Fibroblast of mammary gland (primary cell): ENCODE measurements at places on chromosomes 16 and 17.

DNA sequence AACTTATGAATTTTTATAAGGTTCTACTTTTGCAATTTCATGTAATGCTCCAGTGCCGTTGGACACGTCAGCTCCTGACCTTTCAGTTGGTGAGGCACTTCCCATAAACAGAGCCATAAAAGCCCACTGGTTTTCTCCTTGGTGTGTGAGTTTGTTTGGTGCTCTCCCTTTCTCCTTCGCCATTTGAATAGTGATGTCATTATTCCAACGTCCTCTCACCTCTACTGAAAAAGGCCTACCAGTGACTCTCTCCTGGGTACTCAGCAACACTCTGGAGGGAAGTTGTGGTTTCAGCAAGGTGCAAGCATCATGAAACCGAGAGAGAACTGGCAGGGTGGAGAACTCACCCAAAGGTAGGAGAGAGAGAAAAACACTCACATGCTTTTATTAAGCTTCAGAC is 29.6 kb upstream of the HNF1B start:
- DNase-seq = no peak

- no peak for DNase-seq
Observed at GRCh38 chr17:48308581-48308980, 121.4 kb downstream of the SKAP1 start.

GRCh38 chr17:80962356-80963329 is 29.0 kb upstream of the CHMP6 start:
- no peak for DNase-seq

GRCh38 chr16:8094696-8095095 is 495.6 kb downstream of the TMEM114 start:
- no peak for DNase-seq

- peak; percentile 30 for DNase-seq
Observed at GRCh38 chr16:80507538-80507937, 33.3 kb upstream of the DYNLRB2 start.

DNA sequence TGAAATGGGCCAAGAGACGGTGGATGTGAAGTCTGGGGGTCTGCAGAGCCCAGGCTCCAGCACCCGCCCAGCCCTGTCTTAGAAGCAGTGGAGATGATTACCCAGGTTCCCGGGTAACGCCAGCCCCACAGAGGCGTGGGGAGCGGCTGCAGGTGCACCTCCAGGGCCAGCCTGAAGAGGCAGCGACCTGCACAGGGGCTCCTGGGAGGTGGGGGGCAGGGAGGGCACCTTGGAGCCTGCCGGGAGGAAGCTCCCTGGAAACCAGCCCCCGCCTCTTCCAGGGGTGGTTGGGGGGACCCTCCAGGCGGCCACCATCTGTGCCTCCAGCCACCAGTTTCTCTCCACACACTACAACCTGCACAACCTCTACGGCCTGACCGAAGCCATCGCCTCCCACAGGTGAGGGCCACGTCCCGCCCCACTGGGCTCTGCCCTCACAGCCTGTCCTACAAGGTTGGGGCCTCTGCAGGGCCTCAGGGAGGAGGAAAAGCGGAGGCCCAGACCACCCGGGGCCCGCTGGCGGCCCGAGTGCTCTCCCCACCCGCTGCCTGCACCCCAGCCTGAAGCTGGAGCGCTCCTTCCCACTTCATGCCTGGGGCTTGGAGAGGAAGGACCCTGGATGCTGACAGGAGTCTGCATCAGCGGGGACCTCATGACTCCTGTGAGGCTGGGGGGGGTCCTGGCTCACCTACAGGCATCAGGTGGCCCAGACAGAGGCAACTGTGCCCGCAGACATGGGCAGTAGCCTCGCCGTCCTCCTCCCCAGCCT is 10.5 kb downstream of the GAA start:
- no peak for DNase-seq

GRCh38 chr16:85413691-85414663 is 199.1 kb upstream of the GSE1 start:
- no peak for DNase-seq

GRCh38 chr17:48995304-48995973 is 1.7 kb upstream of the IGF2BP1 start:
- no peak for DNase-seq

- no peak for DNase-seq
Observed at GRCh38 chr17:69969897-69970296, 105.1 kb upstream of the KCNJ16 start.

DNA sequence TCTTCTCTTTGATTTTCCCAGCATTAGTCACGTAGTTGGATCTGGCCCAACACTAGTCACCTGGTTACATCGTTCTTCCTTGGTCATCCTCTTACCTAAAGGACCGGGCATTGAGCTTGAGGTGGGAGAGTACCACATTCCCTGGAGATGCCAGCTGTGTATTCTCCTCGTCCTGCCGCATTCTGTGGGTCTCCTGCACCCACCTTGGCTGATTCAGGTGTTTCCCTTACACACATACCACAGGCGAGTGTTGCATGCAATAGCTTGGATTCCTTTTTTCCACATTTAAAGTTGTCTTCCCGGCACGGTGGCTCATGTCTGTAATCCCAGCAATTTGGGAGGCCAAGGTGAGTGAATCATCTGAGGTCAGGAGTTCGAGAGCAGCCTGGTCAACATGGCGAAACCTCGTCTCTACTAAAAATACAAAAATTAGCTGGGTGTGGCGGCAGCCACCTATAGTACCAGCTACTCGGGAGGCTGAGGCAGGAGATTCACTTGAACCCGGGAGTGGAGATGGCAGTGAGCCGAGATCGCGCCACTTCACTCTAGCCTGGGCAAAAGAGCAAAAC is 21.6 kb upstream of the CLEC18C start:
- DNase-seq = no peak

DNA sequence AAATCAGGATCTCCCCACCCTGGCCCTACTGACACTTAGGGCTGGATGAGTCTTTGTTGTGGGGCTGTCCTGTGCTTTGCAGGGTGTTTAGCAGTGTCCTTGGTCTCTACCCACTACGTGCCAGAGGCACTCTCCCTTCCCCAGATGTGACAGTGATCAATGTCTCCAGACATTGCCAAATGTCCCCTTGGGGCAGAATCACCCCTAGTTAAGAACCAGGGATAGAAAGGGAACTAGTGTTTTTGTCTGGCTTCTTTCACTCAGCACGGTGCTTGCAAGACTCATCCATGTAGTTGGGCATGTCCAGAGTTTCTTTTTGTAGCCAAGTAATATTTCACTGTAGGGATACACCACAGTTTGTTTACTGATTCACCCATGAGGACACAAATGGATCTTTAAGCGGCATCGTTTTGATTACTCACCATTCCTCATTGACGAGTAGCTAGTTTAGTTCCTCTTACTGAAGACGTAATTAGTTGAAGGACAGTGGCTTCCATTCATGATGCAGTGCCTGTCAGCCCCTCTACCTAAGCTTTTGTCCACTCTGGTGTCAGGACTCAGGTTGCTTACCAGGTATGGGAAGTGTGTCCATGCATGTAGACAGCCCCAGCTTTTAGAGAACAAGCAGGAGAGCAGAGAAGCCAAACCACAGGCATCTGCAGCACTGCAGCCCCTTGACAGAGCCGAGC is 26.0 kb upstream of the ITGB4 start:
- DNase-seq = peak; percentile 75

- DNase-seq = peak; percentile 52
Observed at GRCh38 chr16:55515111-55515510, 6.2 kb downstream of the LPCAT2 start.

GRCh38 chr16:27945233-27945973 is 118.1 kb downstream of the GSG1L start:
- DNase-seq = no peak

GRCh38 chr17:61366715-61367413 is 32.8 kb upstream of the TBX2 start:
- no peak for DNase-seq

- no peak for DNase-seq
Observed at GRCh38 chr17:77186141-77186604, 45.4 kb downstream of the SEC14L1 start.

- peak; percentile 80 for DNase-seq
Observed at GRCh38 chr16:49019081-49019633, 262.5 kb downstream of the CBLN1 start.

GRCh38 chr17:19370493-19370960 is 7.8 kb upstream of the MAPK7 start:
- peak; percentile 21 for DNase-seq
